Endodermal cell (in vitro differentiated cells): ENCODE measurements at places on chromosomes 12 and 14. TPM values are rescaled to one million over a fixed set of nuclear protein-coding genes. Genes with fewer than 3 reads are reported as not detected.

Gene ZDHHC22
- 0.38 to 0.77 TPM (median 0.57 TPM) in 3 replicates for total RNA-seq

GRCh38 chr12:7101694-7102131 is 7.3 kb downstream of the C1RL start:
- H3K4me1 ChIP-seq = no peaks in the 10 kb centered on the region
- H3K36me3 ChIP-seq = no peaks in the 10 kb centered on the region
- no peak for DNase-seq
- no peak overlapping the region for H3K4me3 ChIP-seq
- H3K27me3 ChIP-seq = no peaks in the 10 kb centered on the region
- H3K27ac ChIP-seq = no peak overlapping the region

DNA sequence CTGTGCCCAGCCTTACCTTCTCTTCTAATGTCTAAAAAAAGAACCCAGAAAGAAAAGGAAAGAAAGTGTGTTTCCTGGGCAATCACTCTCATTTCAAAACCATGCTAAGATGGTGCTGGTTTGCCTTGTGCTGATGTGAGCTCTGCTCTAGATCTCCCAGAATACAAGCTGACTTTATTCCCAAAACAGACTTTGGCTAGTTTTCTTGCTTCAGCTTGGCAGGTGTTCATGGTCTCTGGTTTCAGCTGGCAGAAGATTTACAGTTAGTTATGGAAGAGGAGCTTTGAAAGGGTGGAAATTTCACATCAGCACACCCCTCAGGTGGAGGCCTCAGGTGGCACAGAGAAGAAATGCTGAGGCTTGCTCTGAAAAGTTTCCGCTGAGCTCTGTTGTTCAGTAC is 34.4 kb downstream of the PPP1R36 start:
- no peak overlapping the region for H3K27ac ChIP-seq
- no peak for DNase-seq
- H3K36me3 ChIP-seq = no peaks in the 10 kb centered on the region
- H3K4me3 ChIP-seq = no peak overlapping the region
- H3K27me3 ChIP-seq = no peaks in the 10 kb centered on the region
- peaks cover 11% of the 10 kb centered on the region for H3K4me1 ChIP-seq

GRCh38 chr12:109959411-109960093 is 36.6 kb downstream of the GIT2 start:
- DNase-seq = no peak
- peaks cover 67% of the 10 kb centered on the region for H3K36me3 ChIP-seq
- H3K4me1 ChIP-seq = no peaks in the 10 kb centered on the region
- H3K27me3 ChIP-seq = no peaks in the 10 kb centered on the region
- no peak overlapping the region for H3K4me3 ChIP-seq
- H3K27ac ChIP-seq = no peak overlapping the region

Gene POLR3B
- total RNA-seq = 12.4 and 12.7 TPM in 2 replicates

- H3K27ac ChIP-seq = no peak overlapping the region
- H3K27me3 ChIP-seq = no peaks in the 10 kb centered on the region
- no peaks in the 10 kb centered on the region for H3K4me1 ChIP-seq
Observed at GRCh38 chr14:100082723-100083122, 17.5 kb downstream of the EVL start.

Gene FBXO33
- 10.2 to 14.5 TPM (median 11.3 TPM) in 3 replicates for total RNA-seq

GRCh38 chr14:103361867-103362266 is 23.3 kb upstream of the MARK3 start:
- no peaks in the 10 kb centered on the region for H3K27me3 ChIP-seq
- DNase-seq = no peak
- H3K36me3 ChIP-seq = no peaks in the 10 kb centered on the region
- H3K4me3 ChIP-seq = no peak overlapping the region

DNA sequence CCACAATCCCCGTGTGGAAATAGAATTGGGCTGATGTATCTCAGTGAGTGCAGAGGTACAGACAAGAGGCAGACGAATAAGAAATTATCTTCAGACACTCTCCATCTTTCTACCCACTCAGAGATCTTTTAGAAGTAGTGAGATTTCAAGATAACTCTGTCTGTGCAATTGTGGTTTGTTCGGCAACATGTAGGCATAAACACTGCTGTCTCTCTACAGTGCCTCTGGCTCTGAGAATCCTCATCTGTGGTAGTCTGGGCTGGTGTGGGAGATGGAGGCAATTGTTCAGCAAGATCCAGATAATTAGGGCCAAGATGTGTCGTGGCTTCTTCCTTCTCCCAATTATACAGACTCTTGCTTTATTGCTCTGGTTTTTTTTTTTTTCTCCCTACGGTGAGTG is 3.1 kb downstream of the HOXC13 start:
- H3K4me3 ChIP-seq = no peak overlapping the region
- H3K36me3 ChIP-seq = no peaks in the 10 kb centered on the region
- peaks cover 100% of the 10 kb centered on the region for H3K27me3 ChIP-seq
- peak; percentile 13 for DNase-seq
- H3K4me1 ChIP-seq = no peaks in the 10 kb centered on the region

- H3K4me3 ChIP-seq = no peak overlapping the region
- H3K36me3 ChIP-seq = no peaks in the 10 kb centered on the region
- DNase-seq = no peak
Observed at GRCh38 chr12:14362352-14362751, 3.1 kb upstream of the ATF7IP start.

Gene CSAD
- total RNA-seq = 22.3 and 24.9 TPM in 2 replicates

Gene SCNN1A
- 77.6 and 87.7 TPM in 2 replicates for total RNA-seq

- no peaks in the 10 kb centered on the region for H3K27me3 ChIP-seq
- H3K4me1 ChIP-seq = peaks cover 10% of the 10 kb centered on the region
- no peak overlapping the region for H3K27ac ChIP-seq
- DNase-seq = no peak
- no peaks in the 10 kb centered on the region for H3K36me3 ChIP-seq
- no peak overlapping the region for H3K4me3 ChIP-seq
Observed at GRCh38 chr12:79982086-79983062, 47.5 kb upstream of the PPP1R12A start.

DNA sequence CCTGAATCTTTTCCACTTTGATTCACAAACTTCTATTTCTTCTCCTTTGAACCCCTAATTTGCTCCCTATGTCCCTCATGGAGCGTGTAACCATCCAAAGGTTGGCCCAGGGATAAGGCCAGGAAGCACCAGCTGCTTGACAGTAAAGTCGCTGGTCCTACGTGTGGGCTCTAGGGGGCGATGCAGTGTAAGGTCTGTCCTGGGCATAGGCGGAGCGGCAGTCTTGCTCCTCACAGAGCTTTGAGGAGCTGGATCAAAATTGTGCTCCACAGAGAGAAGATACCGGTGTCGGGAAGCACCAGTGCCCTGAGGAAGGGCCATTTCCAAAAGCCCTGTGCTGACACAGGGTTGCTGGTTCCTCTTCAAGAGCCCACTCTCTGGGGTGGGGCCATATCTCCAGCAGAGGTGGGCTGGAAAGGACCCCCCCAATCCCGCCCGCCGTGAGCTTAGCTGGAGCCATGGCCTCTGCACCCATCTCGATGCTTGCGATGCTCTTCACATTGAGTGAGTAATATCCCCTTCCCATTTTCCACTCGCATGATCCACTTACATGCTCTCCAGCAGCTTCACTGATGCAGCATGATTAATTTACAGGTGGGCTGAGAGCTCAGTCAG is 49.9 kb upstream of the OR4E1 start:
- H3K36me3 ChIP-seq = no peaks in the 10 kb centered on the region
- peak; percentile 94 for DNase-seq
- no peaks in the 10 kb centered on the region for H3K4me1 ChIP-seq
- no peak overlapping the region for H3K4me3 ChIP-seq

DNA sequence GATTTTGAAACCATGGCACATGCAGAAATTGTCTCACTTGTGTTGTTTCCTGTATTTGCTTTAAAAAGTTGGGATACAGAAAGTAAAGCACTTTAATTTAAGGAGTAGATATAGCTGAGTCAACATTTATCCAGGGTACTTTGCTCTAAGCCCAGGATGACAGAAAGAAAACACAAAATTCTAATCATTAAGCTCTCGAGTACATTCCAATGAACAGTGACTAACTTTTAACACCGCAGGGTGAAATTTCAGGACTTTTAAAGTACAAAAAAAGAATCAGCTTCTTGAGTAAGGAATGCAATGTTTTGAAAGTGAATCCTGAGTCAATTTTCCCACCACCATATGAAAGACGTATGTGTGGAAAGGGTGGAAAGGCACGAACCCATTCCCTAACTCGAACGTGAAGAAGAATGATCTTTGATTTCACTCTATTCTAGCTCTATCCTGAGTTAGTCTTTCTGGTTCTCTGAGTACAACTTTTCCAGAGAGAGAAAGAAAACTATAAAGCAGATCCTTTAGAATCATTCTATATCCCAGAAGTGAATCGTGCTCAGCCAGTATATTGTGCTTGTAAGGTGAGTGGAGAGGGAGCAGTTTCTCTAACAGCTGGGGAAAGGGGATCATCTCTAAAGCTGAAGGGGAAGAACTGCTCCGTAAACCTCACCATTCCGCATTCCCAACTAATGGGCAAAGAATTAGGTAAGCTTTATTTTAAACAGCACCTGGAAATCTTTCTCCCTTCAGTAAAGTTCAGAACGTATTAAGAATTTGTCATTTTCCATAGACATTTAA is 779.0 kb upstream of the FLRT2 start:
- no peaks in the 10 kb centered on the region for H3K27me3 ChIP-seq
- no peaks in the 10 kb centered on the region for H3K36me3 ChIP-seq
- peak overlapping the region; percentile 66 for H3K4me3 ChIP-seq

Gene BCL11B
- total RNA-seq = 4.6 and 5.7 TPM in 2 replicates

DNA sequence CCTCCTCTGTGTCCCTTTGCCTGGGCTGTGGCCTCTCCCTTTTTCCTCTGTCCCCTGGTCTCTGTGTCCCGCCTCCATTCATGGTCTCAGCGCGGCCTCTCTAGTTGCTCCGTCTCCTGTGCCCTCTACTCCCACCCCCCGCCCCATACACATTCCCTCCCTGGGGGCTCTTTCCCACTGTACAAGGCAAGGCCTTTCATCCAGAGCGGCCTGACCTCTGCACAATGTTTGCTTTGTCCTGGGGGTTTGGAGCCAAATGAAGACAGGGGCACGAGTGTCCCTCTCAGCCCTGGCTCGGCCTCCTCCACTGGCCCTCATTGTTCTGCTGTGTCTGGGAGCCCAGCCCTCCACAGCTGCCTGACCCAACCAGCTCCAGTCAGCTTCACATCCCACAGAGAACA is 678.6 kb downstream of the BCL11B start:
- no peak overlapping the region for H3K4me3 ChIP-seq
- H3K4me1 ChIP-seq = no peaks in the 10 kb centered on the region
- no peak for DNase-seq
- H3K27ac ChIP-seq = peak overlapping the region; percentile 76

DNA sequence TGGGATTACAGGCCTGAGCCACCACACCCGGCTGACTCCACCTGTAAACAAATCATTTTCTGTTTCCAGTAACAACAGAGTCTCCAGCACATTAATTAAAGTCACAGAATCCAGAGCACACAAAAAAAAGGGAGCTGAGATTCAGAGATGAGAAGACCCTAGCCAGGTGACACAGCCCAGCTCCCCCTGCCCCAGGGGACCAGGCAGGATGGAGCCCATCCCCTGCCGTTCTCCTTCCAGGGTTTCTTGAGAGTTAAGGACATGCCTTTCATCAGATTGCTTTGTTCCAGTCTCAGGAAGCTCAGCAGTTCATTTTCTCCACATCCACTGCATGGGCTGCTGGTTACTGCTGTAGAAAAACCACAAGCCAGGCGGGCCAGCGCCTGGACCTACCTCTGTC is 81.2 kb downstream of the RIMBP2 start:
- H3K27me3 ChIP-seq = no peaks in the 10 kb centered on the region
- DNase-seq = peak; percentile 58
- H3K27ac ChIP-seq = no peak overlapping the region
- no peaks in the 10 kb centered on the region for H3K36me3 ChIP-seq
- no peaks in the 10 kb centered on the region for H3K4me1 ChIP-seq

DNA sequence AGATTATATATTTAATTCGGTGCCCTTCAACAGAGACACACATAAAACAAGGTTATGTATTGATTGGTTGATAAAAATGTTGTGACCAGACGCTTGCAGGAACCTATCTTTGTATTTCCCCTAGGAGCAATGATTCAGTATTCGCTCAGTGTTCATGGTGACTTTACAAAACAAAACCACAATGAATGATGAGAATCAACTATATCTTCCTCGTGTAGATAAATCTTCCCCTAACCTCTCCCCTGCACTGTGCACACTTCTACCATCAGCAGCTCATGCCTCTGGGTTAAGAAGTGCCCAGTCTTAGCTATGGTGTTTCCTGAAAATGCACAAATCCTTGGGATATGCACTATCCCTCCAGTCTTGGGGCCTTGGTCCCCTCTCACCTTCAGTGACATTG is 16.3 kb downstream of the RIN3 start:
- no peaks in the 10 kb centered on the region for H3K36me3 ChIP-seq
- no peaks in the 10 kb centered on the region for H3K27me3 ChIP-seq
- no peak overlapping the region for H3K27ac ChIP-seq
- no peaks in the 10 kb centered on the region for H3K4me1 ChIP-seq
- no peak for DNase-seq
- no peak overlapping the region for H3K4me3 ChIP-seq

DNA sequence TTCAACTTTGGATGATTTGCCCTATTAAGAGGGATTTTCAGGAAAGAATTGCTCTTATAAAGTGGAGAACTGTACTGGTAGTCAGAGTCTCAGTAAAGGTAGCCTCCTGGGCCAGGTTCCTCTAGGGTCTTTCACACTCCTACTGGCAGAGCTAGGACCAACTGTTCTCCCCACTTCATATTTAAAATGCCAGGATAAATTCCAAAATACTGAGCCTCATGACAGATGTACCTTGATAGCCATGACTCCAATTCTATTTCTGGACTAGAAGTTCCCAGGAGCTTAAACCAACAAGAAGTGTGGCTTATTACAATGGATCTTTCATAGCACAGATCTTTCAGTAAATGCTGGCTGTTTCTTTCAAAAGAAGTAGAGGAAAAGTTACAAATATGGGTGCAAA is 126.5 kb downstream of the C12orf75 start:
- peak overlapping the region; percentile 10 for H3K4me3 ChIP-seq
- no peak overlapping the region for H3K27ac ChIP-seq
- no peaks in the 10 kb centered on the region for H3K27me3 ChIP-seq

DNA sequence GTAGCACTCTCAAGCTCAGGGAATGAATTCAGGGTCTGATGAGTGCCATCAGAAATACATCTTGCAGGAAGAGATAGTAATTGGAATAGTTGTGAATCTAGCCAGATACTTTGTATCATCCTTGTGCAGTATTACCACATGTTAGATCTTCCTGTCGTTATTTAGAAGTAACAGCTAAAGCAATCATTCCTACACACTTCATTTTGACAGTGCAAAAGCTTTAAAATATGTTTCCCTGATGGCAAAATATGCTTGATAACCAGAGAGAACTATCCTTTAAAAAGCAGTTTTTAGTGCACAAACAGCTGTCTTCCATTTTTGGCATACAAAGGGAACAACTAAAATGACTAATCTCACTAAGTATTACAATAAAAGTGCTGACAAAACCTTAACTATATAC is 149.5 kb upstream of the SLC38A2 start:
- H3K4me1 ChIP-seq = peaks cover 3% of the 10 kb centered on the region
- H3K4me3 ChIP-seq = no peak overlapping the region
- DNase-seq = no peak
- no peaks in the 10 kb centered on the region for H3K27me3 ChIP-seq

- H3K27ac ChIP-seq = no peak overlapping the region
- H3K36me3 ChIP-seq = peaks cover 36% of the 10 kb centered on the region
- H3K27me3 ChIP-seq = no peaks in the 10 kb centered on the region
- peaks cover 7% of the 10 kb centered on the region for H3K4me1 ChIP-seq
- peak overlapping the region; percentile 25 for H3K4me3 ChIP-seq
Observed at GRCh38 chr12:25592725-25593495, 39.8 kb upstream of the LMNTD1 start.

- no peaks in the 10 kb centered on the region for H3K27me3 ChIP-seq
- H3K4me3 ChIP-seq = no peak overlapping the region
- peak; percentile 62 for DNase-seq
- H3K36me3 ChIP-seq = no peaks in the 10 kb centered on the region
Observed at GRCh38 chr12:87952850-87953249, 76.4 kb downstream of the C12orf50 start.

Gene TMPRSS12
- not detected in 2 replicates for total RNA-seq
